ENCODE measurements at places on chromosomes 1 and 21.

- DNase-seq: no peak
These were observed 208.2 kb upstream of the TNR start for GRCh38 chr1:175951627-175952026.

DNA sequence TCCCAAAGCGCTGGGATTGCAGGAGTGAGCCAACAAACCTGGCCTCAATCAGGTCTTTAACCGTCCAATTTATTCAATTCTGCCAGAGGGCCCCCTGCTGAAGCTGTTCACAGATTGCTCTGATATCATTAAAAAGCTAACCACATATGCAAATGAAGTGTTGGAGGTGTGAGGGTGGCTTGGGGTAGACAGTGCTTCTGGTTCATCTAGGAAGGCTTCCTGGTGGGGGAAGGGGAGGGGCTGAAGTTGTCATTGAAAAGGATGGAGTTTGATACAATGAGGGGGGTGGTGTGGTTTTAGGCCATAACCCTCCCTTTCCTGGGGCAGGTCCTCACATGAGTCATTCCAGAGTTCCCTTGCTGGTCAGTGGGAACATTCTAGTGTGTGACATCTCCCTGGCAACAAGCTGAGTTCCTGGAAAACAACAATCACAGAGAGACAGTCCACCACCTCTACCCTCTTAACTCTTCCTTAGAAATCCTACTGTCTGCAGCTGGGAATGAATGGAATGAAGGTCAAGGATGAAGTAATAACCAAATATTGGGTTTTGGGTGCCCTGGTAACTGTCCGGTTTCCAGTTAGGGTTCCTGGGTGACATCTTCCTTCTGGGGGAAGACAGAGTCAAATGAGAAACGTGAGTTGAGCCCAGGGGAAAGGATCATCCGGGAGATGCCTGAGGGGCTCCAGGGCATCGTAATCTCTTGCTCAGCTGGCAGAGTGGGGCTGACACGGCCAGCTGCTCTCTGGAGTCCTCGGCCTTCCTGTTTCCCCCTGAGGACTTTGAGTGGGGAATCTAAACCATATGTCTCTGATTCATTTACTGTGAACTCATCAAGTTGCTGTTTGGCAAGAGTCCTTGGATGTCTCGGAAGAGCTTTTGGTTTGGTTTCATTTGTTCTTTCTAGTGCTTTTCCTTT lies 32.2 kb downstream of the BATF3 start:
- no peak for DNase-seq

- no peak for DNase-seq
These were observed 8.3 kb downstream of the ENAH start for GRCh38 chr1:225644666-225645065.

DNA sequence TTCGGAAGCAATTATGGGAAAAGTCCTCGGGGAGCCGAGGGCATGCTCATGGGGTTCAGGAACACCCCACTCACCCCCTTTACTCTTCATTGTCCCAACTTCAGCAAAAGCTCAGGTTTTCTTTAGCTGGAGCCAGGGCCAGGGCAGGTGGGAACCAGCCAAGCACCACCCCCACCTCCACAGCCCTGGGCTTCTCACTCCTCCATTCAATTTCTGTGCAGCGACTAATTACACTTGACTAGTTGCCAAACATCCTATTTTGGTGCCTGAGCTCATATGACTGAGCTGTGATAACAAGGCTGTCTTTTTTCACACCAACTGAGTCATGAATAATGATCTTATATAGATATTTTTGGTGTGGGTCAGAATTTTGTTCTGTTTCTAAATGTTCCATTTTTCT lies 257.2 kb upstream of the AJAP1 start:
- peak; percentile 19 for DNase-seq

GRCh38 chr1:206793620-206794019 lies 21.3 kb upstream of the IL10 start:
- no peak for DNase-seq

Measured in NCI-H748 treated with DMSO at 0.1 percent for 48 hours (cell line).